Left renal pelvis (tissue), 4 donors: ENCODE measurements at places on chromosomes 13 and 19. TPM values are rescaled to one million over a fixed set of nuclear protein-coding genes. Genes with fewer than 3 reads are reported as not detected.

GRCh38 chr19:7661744-7662538 lies 6.9 kb upstream of the RETN start:
- DNase-seq, result no peak

GRCh38 chr19:8265872-8266271 lies 42.3 kb downstream of the CD320 start:
- no peak for DNase-seq

- DNase-seq, result no peak
These were observed 139.1 kb upstream of the SERP2 start for GRCh38 chr13:44234566-44234965.

DNA sequence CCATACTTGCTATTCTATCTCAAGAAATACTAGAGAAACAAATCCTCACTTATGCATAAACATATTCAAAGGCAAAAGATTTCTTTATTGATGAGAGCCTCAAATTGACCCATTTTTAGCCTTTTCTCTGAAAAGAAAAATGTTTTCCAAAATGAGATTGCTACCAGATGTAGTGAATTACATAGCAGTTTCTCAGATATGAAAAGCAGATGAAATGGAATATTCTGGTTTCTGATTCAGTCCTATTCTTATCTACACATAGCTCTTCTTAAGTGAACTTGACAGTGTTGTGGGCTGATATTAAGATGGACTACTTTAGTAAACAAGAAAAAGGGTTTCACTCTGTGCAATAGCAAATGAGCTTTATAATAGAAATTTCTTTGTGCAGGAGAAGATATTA lies 183.5 kb downstream of the DNAJC15 start:
- DNase-seq, result no peak

DNA sequence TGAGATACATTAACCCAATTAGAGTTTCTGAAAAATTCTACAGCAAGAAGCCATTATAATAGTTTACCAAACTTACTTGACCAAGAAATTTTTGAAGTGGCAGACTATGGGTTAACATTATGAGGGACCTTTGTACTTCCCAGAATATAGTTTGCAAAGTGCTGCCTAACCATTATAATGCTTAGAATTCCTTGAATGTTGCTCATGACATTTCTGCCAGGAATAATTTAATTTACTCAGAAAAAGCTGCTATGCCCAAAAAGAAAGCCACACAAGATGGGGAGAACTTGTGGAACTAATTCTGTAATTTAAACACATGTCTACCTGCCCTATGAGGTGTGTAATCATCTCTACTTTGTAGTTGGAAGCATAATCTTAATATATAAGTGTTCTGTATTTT lies 58.1 kb upstream of the MYCBP2 start:
- no peak for DNase-seq

DNA sequence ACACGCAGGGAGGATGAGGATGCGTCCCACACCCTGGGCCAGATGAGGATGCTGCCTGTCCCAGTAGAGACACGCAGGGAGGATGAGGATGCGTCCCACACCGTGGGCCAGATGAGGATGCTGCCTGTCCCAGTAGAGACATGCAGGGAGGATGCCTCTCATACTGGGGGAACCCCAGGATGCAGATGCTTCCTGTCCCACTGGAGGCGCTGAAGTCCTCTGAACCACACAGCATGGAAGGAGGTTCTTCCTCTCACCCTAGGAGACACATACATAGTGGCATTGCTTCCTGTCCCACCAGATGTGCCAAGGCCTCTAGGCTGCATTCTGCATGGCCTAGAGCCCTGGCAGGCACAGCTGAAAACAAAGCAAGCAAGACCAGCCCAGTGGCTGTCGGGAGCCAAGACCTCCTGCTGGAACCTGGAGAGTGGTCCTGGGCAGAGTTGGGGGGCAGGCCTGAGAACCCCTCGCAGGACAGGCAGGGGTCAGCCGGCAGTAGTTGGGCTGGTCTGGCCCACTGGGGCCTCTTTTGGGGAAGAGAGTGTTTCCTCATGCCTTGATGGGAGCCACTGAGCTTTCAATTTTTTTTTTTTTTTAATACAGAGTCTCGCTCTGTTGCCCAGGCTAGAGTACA lies 4.3 kb downstream of the HPN start:
- no peak for DNase-seq

GRCh38 chr13:30332456-30333143 lies 25.2 kb upstream of the KATNAL1 start:
- DNase-seq, result no peak

DNA sequence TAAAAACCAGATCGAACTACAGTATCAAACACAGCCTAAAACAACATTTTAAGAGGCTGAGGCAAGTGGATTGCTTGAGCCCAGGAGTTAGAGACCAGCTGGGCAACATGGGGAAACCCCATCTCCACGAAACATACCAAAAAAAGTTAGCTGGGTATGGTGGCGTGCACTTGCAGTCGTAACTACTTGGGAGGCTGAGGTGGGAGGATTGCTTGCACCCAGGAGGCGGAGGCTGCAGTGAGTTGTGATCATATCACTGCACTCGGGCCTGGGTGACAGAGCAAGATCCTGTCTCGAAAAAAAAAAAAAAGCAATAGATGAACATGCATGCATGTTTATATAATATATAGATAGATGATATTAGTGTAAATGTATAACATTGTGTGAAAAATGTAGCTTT lies 5.2 kb upstream of the MRPS31 start:
- DNase-seq, result no peak

- no peak for DNase-seq
These were observed 195.1 kb downstream of the NDFIP2 start for GRCh38 chr13:79675931-79676660.

DNA sequence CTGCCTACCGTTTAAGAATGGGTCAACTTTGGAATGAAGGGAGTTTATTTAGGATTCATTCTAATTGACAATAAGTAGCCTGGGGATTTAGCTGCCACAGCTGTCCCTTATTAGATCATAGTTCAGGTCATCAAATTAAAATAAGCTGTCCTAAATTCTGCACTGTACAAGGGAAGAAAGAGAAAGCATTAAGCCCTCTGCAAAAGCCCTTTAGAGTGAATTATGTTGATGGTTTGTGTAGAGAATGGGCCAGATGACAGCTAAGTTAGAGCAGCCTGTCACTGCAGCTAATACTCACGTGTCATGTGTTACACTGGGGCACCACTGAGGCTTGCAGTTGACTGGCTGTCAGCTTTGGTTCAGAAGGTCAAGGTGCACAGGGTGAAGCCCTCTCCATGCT lies 737.1 kb upstream of the SLC10A2 start:
- DNase-seq, result no peak

DNA sequence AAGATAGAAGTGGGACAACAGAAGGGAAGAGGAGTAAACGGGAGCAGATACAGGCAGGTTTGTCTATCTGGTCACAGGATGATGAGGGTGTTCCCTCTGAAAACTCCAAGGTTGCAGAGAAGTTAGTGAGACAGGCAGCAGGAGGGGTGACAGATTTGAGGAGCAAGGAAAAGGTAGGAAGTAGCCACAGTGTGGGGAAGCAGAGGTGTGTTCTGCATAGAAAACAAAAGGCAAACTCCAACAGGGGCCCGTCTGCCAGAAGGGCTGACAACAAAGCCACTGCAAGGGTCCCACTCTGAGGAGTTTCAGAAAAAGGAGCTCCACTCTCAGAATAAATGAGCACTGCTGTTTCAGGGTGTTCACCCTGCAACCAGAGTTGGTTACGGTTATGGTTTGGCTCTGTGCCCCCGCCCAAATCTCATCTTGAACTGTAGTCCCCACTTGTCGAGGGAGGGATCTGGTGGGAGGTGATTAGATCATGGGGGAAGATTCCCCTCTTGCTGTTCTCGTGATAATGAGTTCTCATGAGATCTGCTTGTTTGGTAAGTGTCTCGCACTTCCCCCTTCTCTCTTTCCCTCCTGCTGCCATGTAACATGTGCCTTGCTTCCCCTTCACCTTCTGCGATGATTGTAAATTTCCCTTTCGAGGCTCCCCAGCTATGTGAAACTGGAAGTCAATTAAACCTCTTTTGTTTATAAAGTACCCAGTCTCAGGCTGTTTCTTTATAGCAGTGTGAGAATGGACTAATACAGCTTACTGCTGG lies 32.1 kb downstream of the SMAD9 start:
- DNase-seq, result no peak

LILRB5 gene
- polyA plus RNA-seq, result 2.4 TPM

HSH2D gene
- polyA plus RNA-seq, result 1.1 TPM

SHANK1 gene
- 6.6 TPM for polyA plus RNA-seq

ETHE1 gene
- 30.4 TPM for polyA plus RNA-seq
